ENCODE measurements at places on chromosomes 12 and 14. TPM values are rescaled to one million over a fixed set of nuclear protein-coding genes. Genes with fewer than 3 reads are reported as not detected.

Gene HHIPL1
- 1.1 TPM for polyA plus RNA-seq

Gene SYT1
- polyA plus RNA-seq: 5.0 TPM

Gene ACSS3
- 3.0 TPM for polyA plus RNA-seq

Gene DPF3
- 18.1 TPM for polyA plus RNA-seq

Gene TSPAN11
- polyA plus RNA-seq: 0.37 TPM

Gene OVCH1
- 0.22 TPM for polyA plus RNA-seq

Gene CCND2
- polyA plus RNA-seq: 4.2 TPM

Gene EPYC
- polyA plus RNA-seq: not detected

Gene SLC5A8
- polyA plus RNA-seq: not detected

Gene CACNA2D4
- 0.22 TPM for polyA plus RNA-seq

Gene RAB15
- 11.0 TPM for polyA plus RNA-seq

Gene CCDC38
- polyA plus RNA-seq: not detected

Gene TCL1B
- not detected for polyA plus RNA-seq

Gene DLGAP5
- polyA plus RNA-seq: 9.0 TPM

Gene TUNAR
- polyA plus RNA-seq: not detected

Gene CLEC4C
- polyA plus RNA-seq: not detected

Gene GPX2
- polyA plus RNA-seq: 1.3 TPM

Gene SIX6
- polyA plus RNA-seq: not detected

Gene AQP6
- not detected for polyA plus RNA-seq

Gene TRHDE
- 90.7 TPM for polyA plus RNA-seq

Gene MYF5
- not detected for polyA plus RNA-seq

Data from AG04450 (cell line).